ENCODE measurements at places on chromosomes 16 and 17. TPM values are rescaled to one million over a fixed set of nuclear protein-coding genes. Genes with fewer than 3 reads are reported as not detected.

Gene PRSS22
- total RNA-seq: not detected

DNA sequence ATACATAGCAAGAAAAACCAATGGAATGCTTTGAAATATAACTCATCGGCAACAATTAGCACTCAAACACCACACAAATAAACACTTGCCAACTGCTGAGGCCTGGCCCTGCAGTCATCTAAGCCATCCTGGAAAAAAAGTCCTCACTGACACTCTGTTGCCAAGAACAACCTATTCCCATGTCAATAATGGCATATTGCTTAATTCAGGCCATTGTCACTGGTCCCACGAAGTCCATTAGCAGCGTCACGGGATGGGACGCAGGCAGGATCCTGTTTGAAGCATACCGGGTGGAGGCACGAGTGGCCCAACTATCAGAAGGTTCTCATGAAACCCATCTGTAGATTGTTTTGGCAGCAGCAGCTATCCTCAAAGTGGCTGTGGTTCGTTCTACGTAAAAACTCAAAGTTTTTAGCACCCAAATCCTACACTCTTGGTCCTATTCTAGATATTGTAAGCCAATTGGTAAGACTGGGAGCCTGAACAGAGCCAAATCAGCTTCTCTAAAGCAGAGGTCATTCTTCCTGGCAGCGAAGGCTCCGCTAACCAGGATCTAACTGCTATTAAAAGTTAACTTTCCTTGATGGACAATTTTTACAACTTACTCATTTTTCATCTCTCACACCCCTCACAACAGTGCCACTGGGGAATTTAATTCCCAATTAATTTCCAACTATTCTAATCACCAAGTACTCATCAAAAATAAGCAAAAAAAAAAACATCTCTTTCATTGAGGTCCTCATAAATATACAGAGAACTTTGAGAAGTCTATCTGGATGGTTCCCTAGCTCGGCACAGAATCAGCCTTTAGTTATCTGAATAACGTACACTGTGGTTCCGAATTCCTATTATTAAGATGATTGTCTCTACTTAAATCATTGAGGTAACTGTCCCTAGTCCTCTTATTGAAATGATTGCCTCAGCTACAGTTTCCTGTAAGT is 91.5 kb downstream of the ZFHX3 start:
- DNase-seq: no peak

DNA sequence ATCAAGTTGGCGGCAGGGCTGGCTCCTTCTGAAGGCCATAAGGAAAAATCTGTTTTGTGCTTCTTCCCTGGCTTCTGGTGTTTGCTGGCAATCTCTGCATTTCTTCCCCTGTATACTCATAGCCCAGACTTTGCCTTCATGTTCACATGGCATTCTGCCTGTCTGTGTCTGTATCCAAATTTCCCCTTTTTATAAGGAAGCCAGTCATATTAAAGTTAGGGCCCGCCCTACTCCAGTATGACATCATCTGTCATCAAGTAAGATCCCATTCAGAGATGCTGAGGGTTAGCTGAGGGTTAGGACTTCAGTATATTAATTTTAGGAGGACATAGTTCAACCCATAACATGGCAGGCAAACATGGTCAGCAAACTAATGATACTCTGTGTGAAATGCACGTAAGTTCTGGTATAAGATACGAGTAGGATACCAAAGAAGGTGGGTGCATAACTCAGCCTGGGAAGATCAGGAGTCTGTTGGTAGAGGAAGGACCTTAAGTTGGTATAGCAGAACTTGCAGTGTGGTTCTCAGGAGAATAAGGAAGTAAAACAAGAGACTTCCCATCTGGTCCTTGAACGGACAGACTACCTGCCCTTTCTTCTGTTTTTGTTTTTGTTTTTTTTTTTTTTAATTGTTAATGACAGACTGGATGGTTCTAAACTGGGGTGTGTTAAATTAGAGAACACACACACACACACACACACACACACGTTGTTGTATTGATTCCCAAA is 13.9 kb downstream of the MAP2K6 start:
- no peak for DNase-seq

Gene CDH13
- total RNA-seq: 154 TPM

DNA sequence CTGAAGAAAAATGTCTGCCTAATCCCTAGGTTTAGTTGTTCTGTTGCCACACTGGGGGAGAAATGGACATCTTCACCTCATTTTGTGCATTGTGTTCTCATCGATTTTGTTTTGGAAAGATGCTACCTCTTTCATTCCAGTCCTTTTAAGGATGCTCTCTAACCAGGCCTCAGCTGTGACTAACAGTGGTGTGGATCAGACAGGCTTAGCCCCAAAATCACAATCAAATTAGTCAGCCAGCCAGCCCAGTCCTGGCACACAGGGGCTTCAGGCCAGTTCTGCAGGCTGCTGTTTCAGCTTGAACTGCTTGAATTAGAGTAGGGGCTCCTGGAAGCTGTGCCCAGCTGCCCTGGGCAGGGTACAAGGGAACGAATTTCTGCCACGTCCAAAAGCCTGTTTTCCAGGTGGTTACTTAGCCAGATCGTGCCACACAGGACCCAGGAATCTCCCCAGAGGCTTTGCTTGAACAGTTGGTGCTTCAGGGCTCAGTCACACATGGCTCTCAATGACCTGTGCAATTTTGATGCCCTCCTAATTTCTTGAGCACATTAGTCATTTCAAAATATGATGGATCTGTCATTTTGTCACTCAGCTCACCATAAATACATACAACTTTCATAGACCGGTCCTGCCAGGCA is 60.7 kb downstream of the CLEC16A start:
- DNase-seq: peak; percentile 70

Gene PDPR
- 15.6 TPM for total RNA-seq

Gene RND2
- 0.35 TPM for total RNA-seq

Gene HOXB3
- 8.3 TPM for total RNA-seq

Data from myocyte (in vitro differentiated cells).